Stimulated activated CD8-positive, alpha-beta memory T cell treated with anti-CD3 and anti-CD28 coated beads, Interleukin-2, amount 100 ng/mL, for 1 hour (primary cell): ENCODE measurements at places on chromosomes 11 and 22.

- DNase-seq, result no peak
These were observed 34.8 kb upstream of the DKK3 start for GRCh38 chr11:12043221-12043620.

DNA sequence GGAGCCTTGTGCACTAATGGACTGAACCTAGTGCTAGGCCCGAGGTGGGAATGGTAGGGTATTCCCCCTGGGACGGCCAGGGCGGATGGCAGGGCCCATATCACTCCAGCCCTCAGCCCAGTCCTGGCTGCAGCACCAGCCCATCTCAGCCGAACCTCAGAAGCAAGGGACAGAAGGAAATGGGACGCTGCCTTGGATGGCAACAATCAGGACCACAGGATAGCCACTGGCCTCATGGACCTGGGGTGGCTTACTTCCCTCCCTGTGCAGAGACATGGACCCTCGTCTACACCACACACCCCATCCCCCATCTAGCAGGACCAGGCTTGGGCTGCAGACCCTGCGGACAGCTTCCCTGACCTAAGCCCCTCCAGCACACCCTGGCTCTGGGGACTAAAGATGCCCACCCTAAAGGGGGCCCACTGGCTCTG, 24.1 kb downstream of the ARVCF start:
- DNase-seq, result no peak

DNA sequence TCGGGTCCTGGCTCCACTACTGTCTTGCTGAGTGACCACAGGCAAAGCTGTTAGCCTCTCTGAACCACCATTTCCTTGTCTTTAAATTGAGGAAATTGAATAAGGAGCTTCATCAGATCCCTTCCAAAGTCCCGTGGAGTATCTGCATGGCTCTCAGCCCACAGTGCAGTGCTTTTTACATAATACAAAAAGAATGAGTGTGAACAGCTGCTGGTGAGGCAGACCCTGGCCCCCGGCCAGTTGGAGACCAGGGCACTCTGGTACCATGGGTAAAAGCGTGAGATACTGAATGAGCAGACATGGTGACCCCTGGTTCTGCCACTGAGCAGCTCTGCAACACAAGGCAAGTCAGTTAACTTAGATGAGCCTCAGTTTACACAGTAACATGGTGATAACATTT, 86.8 kb downstream of the GALNT18 start:
- DNase-seq, result no peak

GRCh38 chr11:110787680-110788079, 75.4 kb upstream of the ARHGAP20 start:
- no peak for DNase-seq

DNA sequence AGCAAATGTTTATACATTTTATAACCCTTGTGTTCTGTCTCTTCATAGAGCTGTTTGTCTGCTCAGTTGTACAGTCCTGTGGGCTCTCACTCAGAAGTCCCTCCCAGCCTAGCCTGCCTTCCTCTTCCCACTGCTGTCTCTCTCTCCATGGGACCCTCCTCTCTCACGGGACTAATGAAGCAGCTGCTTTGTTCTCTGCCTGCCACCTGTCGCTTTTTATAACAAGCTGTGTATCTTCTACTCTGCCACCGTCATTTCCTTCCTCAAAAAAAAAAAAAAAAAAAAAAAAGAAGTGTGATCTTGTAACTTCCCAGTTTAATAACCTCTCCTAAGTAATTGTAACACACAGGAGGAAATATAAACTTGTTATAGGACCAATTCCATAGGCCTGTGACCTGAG, 92.2 kb upstream of the ALKBH3 start:
- DNase-seq, result no peak

- DNase-seq, result no peak
These were observed 25.5 kb downstream of the CTNND1 start for GRCh38 chr11:57787006-57787604.

DNA sequence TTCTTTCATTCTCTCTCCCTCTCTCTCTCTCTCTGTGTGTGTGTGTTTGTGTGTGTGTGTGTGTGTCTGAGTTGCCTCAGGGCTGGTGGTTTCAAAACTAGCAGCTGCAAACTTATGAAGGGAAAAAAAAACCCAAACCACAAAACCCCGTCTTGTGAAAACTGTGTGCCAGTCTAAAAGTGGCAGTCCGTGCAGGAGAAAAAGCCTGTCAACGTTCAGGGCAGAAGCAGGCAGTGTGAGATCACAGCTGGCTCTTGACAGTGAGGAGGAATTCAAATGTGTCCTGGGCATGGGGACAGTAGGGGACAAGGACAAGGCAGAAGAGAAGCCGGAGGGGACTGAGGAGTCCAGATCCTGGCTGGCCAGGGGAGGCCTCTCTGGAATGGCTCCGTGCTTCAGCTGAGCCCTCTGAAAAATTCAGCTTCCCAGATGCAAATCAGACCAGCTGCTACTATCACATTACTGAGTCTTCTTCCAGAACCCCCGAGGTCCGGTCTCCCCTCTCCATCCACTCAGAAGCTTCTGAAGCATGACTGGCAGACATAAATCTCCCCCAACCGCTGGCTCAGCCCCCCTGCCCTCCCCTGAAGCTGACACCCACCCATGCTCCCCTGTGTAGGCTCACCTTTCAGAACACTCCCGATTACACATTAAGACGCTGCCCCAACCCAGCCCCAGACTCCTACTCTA, 31.9 kb downstream of the FLI1 start:
- DNase-seq, result no peak

- DNase-seq, result no peak
These were observed 9.9 kb upstream of the FERMT3 start for GRCh38 chr11:64196626-64197025.

- no peak for DNase-seq
These were observed 15.5 kb downstream of the DCPS start for GRCh38 chr11:126319374-126319740.
